ENCODE measurements at places on chromosomes 7 and 10. TPM values are rescaled to one million over a fixed set of nuclear protein-coding genes. Genes with fewer than 3 reads are reported as not detected.

- peak; percentile 67 for DNase-seq
These were observed 48.4 kb upstream of the GTF2IRD1 start for GRCh38 chr7:74405191-74405898.

DNA sequence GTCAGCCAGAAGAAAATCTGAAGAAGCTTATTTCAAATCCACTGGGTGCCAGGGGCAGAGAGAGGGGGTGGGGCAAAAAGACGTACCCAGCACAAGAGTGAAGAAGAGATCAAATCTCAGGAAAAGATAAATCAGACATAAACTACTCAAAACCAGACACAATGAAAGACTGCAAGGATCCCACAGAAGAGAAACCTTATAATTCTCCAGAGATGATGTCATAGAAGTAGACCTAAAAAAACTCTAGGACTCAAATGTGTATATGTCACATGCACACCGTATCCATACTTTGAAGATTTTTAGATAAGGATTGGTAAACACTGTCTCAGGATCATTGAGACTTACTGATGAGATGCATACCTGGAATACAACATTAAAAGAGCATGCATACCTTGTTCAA lies 98.5 kb upstream of the PIK3CG start:
- no peak for DNase-seq

GRCh38 chr7:87231258-87231657 lies 11.7 kb upstream of the TMEM243 start:
- no peak for DNase-seq

HOXA13 gene
- 0.17 TPM for polyA plus RNA-seq

GRCh38 chr10:103928784-103929183 lies 10.8 kb upstream of the STN1 start:
- DNase-seq: no peak

- DNase-seq: no peak
These were observed 43.6 kb downstream of the MINDY4 start for GRCh38 chr7:30814700-30815387.

TMEM26 gene
- polyA plus RNA-seq: 1.6 TPM

GRCh38 chr7:79709574-79710409 lies 256.3 kb upstream of the MAGI2 start:
- no peak for DNase-seq

Data from kidney (tissue), 22 donors.